Activated T-cell treated with anti-CD3 and anti-CD28 coated beads for 4 hours (primary cell): ENCODE measurements at places on chromosomes 6 and 20.

DNA sequence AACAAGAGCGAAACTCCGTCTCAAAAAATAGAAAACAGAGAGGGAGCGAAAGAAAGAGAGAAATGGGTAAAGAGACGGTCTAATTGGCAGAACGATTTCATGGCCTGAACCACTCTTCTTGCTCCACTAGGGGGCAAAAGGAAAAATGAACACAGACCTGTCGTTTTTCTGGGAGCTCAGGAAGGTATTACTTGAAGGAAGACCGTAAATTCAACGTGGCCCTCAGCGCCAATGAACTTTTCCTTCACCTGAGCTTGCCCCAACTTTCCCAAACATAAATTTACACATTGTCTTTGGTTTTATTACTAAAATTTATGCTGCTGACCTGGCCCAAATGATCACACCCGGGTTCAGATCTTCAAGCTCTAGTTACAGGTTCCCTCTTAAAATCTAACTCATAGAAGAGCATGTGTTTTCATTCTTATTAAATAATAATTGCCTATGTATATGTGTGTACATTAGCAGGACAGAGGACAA, 67.3 kb downstream of the ATP9A start:
- DNase-seq: no peak

DNA sequence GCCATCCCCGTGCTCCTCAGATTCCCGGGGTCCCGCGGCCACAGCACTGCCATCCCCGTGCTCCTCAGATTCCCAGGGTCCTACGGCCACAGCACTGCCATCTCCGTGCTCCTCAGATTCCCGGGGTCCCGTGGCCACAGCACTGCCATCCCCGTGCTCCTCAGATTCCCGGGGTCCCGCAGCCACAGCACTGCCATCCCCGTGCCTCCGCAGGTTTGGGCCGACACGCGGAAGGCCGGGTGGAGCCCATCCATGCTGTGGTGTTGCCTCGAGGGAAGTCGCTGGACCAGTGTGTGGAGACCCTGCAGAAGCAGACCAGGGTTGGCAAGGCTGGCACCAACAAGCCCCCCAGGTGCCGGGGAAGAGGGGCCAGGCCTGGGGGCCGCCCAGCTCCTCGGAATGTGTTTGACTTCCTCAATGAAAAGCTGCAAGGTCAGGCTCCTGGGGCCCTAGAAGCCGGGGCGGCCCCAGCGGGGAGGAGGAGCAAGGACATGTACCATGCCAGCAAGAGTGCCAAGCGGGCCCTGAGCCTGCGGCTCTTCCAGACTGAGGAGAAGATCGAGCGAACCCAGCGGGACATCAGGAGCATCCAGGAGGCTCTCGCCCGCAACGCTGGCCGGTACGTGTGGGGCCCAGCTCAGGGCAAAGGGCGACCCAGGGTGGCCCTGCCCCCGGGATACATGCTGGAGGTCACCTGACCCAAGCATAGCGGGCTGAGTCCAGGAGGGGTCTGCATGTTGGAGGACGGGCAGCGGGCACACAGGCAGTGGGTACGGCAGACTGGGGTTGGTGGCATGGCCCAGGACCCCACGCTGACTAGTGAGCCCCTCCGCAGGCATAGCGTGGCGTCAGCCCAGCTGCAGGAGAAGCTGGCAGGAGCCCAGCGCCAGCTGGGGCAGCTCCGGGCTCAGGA, 1.3 kb upstream of the LIME1 start:
- no peak for DNase-seq

- no peak for DNase-seq
Measured at GRCh38 chr6:217048-217659, 75.1 kb upstream of the DUSP22 start.

DNA sequence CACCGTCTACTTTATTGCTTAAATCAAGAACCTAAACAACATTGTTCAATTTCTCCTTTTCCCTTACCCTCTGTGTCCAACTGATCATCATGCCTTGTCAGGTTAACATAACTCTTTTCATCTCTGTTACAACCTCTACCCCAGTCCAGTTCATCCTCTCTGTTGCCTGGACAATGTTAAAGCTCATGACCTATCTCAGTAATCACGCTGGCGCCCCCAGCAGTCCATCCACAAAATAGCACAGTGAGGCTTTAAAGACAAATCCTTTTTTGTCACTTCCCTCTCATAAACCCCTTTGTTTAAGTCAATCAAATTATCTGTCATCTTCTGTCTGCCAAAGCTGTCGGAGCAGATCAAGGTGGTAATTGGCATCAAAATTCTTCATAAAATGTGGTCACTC, 140.1 kb downstream of the QKI start:
- peak; percentile 25 for DNase-seq

- no peak for DNase-seq
Measured at GRCh38 chr6:19988555-19988954, 151.4 kb downstream of the ID4 start.

DNA sequence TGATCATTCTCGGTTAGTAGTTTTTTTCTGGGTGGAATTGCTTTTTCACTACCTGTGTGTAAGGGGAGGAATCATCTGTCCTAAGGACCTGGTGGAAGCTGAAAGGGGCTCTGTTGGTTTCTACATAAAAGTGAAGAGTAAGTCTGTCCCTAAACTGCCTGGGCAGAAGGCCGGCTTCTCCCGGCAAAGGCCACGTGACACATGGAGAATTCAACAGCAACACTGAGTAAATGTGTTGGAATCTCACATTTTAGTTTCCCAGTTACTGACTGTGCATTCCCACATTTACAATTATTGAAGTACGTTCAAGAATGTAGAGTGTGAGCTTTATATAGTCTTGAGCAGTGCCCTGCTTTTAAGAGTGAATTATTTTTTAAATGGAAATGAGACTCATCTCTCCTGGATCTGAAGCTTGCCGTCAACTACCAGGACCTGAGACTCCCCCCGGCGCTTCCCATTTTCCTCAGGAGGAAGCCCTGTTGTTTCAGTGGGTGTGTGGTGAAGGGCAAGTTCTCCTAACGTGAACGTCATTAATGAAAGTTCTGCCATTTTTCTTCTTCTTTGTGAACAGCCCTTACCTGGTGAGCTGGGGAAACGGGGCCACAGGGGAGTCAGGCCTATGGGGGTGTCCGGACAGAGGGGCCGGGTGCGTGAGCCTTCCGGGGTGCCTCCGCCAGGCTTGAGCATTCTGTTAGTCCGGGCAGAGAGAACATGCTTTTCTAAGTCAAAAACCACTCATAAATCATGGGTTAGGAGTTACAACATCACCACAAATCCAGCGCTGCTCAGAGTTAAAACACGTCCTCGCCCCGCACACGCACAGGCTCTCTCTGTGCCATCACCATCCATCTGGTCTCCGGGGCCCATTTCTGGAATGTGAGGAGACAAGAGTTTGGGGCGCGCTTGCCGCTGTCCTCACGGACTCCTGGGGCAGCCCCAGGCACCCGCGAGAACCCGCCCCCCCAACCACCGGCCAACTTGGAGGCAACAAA, 56.6 kb upstream of the SMOC2 start:
- DNase-seq: no peak

DNA sequence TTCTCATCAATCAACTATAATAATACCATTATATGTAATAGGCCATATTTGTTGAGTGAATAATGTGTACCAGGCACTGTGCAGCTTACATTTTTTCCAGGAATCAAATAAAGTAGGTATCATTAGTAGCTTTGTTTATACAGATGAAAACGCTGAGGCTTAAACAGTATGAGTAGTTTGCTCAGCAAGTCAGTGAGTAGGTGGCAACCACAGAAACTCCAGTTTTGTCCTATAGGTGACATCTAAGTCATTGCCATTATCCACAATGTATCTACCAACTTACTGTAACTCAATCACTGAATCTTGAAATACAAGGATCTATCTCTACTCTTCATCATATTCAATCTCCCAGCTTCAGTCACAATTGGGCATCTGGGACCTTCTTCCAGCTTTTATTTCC, 29.8 kb upstream of the TPBG start:
- no peak for DNase-seq

GRCh38 chr6:26359765-26360164, 5.2 kb upstream of the BTN3A2 start:
- no peak for DNase-seq

GRCh38 chr6:93163146-93163545, 256.2 kb downstream of the EPHA7 start:
- DNase-seq: no peak

DNA sequence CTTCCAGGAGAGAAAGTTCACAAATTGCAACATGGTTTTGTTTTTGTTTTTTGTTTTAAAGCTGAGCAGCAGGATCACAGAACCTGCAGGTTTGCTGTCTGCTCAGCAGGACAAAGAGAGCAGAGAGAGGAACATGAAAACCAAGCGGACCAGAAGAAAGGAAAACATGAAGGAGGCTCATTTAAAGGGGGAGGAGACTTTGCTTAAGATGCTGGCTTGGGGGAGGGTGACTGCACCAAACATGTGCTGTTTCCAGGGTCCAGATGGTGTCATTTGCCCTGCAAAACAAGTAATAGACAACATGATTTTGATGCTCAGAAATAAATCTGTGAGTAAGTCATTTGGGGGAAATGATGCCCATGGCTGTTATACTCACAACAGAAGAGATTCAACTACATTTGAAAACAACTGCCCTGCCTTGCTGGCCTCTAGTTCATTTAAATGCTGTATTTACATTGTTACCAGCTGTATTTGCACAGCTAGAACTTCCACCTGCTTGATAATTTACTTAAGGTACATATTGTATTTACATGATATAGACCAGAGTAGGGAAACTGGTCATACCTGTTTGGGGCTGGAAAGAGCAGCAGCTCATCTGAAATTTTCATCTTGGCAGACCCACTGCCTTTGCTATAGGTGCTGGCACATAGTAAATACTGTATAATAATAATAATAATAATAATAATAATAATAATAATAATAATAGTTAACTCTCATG, 32.2 kb upstream of the CHD6 start:
- no peak for DNase-seq

DNA sequence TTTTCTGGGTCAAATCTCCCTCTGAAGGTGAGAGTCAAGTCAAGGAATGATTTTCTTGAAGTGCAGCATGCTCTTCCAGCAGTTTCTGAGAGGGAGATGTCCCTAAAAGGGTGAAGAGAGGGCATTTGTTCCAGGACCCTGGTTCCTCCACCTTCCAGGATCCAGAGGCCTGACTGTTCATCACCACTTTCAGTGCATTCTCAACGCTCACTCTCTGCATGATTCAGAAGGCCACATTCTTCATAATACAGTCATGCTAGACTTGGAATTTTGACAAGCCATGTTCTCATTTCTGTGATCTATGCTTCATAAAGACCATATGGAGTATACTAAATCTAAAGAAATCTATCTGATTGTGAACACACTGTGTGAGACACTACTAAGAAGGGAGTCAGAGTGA, 85.1 kb downstream of the PDE7B start:
- DNase-seq: no peak

DNA sequence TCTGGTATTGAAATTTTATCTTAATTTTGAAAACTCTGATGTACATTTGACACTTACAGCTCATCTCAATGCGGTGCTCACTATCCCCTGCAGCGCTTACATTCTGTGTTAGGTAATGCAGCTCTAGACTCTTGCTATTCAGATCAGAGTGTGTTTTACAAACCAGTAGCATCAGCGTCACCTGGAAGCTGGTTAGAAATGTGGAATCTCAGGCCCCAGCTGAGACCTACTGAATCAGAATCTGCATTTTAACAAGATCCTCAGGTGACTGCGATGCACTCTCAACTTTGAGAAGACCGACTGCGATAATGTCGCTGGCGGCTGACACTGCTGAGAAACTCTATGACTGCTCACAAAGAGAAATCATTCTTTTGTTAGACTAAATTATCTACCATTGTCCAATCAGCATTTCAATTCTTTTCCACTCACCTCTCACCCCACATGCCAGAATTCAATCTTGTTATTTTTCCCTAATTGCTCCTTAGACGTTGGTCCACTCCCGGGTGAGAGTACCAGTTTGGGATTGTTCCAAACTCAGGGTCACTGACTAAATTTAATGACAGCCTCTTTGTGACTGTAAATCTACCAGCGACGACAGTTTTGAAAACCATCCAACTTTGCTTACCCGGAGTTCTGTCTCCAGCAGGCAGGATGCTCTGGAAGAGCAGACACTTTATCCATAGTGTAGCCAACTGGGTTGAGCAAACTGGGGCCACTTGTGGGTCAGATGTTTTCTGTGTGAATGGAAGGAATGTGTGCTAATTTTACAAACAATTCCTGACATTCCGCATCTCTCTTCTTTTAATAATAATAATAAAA, 140.1 kb upstream of the BTBD3 start:
- DNase-seq: no peak

GRCh38 chr6:41739041-41739440, 3.6 kb upstream of the TFEB start:
- DNase-seq: no peak
